ENCODE measurements at places on chromosomes 12 and 14.

DNA sequence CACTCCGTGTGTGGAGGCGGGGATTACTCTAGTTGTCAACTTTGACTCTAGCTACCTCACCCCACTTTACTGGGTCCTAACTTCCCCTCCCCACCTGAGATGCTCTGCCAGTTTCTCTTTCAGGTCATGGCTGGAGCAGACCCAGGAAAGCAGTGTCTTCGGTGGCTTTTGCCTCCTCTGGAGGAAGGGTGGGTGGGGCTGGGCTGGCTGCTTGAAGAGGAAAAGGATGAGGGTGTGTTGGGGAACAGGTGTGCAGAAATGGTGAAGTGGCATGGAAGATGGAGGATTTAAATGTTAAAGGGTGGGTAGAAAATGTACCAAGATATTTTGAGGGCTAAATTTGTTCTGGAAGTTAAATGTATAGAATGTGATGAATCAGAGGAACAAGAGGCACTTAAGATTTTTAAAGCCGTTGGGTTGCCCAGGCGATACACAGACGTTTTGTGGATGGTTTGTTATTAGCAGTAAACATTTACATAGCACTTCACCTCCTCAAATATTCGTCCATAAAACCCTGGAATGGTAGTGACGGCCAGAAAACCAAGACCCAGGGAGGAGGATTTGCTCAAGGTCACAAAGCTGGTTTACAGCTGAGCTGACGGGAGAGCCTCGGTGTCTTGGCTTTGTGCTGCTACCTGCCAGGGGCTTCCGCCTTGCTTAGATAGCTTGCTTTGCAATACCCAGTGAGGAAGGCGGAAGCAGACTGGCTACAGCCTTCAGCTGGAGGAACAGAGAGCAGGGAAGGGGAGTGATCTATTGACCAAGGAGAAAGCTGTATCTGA is 72.2 kb upstream of the PRMT8 start:
- DNase-seq = no peak

- no peak for DNase-seq
Observed at GRCh38 chr14:30214461-30215090, 286.9 kb upstream of the PRKD1 start.

- no peak for DNase-seq
Observed at GRCh38 chr14:96299441-96299840, 43.4 kb downstream of the BDKRB1 start.

DNA sequence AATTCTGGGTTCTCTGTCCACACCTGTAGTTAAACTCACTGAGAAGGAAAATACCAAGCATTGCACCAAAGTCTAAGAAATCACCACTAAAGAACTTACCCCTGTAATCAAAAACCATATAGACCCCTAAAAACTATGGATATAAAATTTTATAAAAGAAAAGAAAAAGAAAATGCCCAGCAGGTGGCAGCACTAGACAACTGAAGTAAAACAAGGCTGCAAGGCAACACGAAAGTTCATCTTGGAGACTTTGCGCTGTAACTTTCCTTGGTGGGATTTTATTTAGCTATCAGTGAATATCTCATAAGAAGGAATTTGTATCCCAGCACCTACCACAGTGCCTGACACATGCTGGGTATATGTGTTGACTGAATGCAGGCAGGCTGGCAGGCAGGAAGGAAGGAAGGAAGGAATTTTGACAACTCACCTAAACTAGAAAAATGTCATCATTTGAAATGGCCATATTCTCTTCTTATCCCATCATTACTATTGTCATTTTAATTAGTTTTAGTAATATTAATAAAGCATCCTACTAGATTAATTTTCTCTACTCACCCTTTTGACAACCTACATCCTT is 68.2 kb upstream of the ETV6 start:
- DNase-seq = peak; percentile 50

DNA sequence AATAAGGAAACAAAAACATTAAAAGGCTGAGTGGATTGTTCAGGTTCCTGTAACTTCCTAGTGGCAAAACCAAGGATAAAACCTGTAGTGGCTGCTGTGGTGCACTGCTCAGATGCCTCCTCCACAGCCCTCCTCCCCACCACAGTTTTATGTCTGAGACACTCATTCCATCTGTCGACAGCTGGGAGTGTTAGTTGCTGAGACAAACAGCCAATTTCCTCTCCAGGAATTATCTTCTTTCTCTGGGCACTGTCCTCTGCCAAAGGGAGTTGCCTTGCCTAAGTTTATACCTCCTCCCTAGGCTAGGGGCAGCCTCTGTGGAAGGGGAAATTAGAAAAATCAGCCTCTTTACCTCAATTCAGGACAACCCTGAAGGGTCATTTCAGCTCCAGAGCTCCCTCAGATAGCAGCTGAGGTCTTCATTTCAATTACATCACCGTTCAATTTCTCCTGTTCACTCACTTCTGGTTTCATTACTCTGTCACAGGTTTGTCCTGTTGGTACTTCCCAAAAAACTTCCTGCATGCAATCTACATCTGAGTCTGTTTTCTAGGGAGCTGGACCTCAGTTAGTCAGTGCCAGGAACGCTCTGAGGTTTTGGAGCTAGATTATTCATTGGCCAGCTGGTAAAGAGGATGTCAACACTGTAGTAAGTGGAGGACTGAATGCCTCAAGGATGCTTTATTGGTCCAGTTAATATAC is 74.9 kb upstream of the ATP2B1 start:
- DNase-seq = no peak

DNA sequence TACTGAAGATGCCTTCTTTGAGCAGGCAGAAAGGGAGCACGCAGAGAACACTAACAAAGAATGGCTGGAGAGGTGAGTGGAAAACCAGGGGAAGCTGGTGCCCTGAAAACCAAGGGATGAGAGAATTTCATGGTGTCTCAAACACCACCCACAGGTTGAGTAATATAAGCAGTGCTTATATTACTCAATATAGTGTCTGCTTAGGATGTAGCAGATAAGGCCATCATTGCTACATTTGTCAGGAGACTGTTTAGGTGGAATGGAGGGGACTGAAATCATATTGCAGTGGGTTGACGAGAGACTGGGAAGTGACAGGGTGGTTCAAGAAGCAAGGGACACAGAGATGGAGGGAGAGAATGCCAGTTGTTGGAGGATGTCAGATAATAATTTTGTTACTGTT is 20.6 kb downstream of the PKP2 start:
- DNase-seq = no peak

- no peak for DNase-seq
Observed at GRCh38 chr12:85484387-85484786, 204.4 kb downstream of the ALX1 start.

DNA sequence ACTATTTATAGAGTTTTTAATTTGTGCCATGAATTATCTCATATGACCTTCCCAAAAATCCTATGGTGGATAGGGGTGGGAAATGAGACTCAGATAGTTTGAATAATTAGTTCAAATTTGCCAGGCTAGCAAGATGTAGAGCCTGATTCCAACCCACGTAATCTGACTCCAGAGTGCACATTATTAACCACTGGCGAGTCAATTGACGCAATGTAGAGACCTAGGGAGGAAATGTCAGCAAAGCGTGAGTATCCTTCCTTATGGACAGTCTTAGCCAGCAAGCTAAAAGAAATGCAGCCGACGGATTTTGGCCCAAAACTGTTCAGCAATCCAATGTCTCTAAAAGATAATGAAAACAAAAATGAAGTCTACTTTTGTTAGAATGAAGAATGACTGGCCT is 193.3 kb upstream of the KRR1 start:
- no peak for DNase-seq
